Stimulated activated CD4-positive, alpha-beta T cell treated with anti-CD3 and anti-CD28 coated beads, TNF-alpha, amount 100 ng/mL, for 24 hours (primary cell): ENCODE measurements at places on chromosomes 6 and 20.

DNA sequence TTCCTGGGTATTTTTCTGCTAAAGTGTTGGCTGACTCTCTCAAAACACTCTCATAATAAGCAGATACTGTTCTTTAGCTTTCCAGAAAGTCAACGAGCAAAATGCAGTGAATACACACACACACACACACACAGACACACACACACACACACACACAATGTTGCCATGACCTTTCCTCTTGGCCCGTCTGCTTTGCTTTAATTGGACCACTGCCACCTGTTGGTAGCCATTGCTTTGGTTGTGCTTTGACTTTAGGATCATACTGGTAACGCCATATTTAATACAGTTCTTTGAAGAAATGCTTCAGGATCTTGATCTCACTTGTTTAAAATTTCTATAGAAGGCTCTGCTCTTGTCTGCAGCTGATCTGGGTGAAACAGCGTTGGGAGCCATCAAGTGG, 4.4 kb downstream of the FIG4 start:
- DNase-seq = no peak

DNA sequence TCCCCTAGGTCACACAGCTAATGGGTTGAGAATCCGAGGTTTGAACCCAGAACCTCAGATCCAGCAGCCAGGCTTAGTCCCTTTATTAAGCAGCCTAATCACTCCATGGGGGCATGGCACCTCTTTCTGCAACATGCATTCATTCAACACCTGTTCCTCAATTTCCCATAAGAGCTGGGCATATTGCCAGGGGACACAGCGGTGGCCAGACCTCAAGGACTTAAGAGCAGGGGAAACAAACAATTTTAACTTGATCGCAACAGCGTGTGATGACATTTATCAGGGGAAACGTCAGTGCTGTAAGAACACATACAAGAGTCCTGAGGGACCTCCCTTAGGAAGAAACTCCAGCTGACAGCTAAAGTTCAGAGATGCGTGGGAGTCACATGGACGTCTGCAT, 267.4 kb upstream of the CDH4 start:
- DNase-seq = no peak

DNA sequence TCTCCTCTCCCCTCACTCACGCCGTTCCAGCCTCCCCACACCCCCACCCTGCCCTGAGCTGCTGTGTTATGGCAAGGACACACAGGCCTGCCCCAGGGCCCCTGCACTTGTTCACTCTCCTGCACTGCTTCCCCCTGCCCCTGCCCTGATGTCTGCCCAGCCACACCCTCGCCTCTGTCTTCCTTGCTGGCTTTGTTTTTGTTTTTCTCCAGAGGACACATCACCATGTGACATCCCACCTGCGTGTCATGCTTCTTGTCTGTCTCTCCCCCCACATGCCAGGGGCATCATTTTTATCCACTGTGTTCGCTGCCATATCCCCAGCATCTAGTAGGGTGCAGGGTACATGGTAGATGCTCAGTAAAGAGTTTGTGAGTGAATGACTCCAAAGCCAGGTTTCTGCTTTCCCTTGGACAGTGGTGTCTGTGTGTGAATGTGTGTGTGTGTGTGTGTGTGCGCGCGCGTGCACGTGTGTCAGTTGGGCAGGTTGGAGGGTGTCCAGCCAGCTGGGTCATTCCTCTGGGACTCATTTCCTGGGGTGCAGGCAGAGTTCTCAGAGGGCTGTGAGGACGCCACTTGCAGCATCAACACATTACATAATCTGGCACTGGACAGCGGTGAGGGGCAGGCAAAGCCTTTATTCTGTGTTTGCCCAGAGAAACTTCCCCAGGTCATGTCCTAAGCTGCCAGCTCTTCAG, 60.6 kb downstream of the STK35 start:
- no peak for DNase-seq

GRCh38 chr6:5082487-5083306, 2.4 kb upstream of the PPP1R3G start:
- DNase-seq = no peak

GRCh38 chr6:150566486-150566885, 33.2 kb upstream of the PLEKHG1 start:
- no peak for DNase-seq

DNA sequence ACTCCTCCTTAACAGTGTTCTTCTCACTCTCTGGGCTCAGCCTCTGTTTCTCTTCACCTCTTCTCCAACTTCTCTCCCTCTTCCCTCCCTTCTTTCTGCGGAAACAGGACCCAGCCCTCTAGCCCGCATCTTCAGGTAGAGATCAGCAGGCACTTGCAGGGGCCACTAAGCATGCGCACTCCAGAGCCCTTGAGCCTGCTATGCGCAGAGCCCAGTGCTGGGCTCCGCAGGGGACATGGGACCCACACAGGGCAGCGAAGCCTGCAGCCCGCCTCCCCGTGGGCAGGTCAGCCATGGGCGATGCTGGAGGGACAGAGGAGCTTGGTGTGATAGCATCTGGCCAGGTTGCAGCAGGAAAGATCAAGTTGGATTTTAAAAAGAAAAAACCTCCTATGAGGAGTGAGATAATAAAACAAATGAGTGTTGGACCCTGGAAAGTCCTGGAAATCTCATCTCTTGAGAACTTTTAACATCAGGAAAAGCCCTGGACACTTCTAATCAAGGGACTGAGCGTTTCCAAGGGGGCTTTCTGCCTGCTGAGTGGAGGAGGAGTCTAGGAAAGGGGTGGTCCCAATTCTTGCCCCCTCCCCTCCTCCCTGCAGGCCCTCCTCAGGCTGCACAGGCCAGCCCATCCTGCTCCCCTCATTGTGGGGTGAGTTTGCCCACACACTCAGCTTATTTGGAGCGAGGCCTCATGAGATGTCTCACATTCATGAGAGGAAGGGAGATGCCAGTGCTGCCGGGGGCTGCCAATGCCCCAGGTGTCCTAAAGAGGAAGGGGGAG, 71.9 kb downstream of the MDGA1 start:
- DNase-seq = no peak

GRCh38 chr6:140208286-140208685, 833.8 kb upstream of the CITED2 start:
- no peak for DNase-seq

GRCh38 chr6:170038251-170038650, 252.6 kb downstream of the DLL1 start:
- no peak for DNase-seq

GRCh38 chr6:33985947-33986346, 159.9 kb downstream of the GRM4 start:
- DNase-seq = no peak

DNA sequence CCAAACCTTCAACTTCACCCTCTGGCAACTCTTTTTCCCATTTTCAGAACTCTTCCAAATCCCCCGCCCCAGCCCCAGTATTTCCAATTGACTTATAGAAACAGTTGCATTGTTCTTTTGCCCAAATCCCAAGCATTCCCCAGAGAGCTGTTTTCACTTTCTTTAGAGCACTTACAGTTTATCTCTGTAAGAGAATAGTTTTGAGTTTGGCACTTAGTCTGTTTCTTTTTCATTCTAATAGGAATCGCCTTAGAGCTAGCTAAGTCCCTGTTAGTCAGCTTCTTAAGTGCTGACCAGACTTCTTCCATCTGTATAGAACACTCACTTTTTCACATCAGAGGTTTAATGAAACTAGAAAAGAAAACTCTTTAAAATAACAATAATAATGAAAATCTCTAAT, 374.2 kb upstream of the FLRT3 start:
- DNase-seq = no peak

GRCh38 chr6:137832110-137832509, 34.9 kb upstream of the TNFAIP3 start:
- no peak for DNase-seq

GRCh38 chr6:166955865-166956443, 396 bp downstream of the RNASET2 start:
- no peak for DNase-seq

DNA sequence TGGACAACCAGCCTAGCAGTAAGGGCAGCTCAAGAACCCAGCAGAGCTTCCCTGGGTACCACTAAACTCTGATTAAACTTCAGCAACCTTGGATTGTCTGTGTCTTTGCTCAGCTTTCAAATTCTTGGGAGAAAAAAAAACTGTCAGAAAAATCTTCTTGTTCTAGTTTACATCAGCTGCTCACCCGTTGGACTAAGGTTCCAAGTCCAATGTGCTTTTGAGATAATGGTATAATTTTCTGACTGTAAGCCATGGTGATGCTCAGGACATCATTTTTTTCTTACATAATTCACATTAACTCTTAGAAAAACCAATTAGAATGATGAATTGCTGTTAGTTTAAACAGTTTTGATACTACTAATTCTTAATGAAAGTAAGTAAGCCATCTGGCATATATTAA, 145.8 kb downstream of the COL9A1 start:
- no peak for DNase-seq

- no peak for DNase-seq
Measured at GRCh38 chr6:154430481-154430919, 73.9 kb upstream of the IPCEF1 start.

GRCh38 chr6:159844737-159845645, 44.9 kb downstream of the PNLDC1 start:
- no peak for DNase-seq

GRCh38 chr6:80519811-80520594, 413.5 kb downstream of the BCKDHB start:
- DNase-seq = no peak

DNA sequence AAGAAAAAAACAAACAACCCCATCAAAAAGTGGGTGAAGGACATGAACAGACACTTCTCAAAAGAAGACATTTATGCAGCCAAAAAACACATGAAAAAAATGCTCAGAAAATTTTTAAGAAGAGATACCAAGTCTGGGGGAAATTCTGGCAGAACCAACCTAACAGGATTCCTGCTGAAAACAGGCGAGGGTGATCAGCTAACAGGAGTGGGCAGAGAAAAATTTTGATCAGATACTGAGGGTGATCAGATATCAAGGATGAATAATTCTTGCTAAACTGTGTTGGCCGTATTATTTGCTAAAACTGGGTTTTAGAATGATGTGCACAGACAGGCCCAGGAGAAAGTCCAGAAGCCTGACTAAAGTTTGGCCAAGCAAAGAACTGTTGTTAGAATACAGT, 557.3 kb downstream of the CD109 start:
- DNase-seq = no peak

DNA sequence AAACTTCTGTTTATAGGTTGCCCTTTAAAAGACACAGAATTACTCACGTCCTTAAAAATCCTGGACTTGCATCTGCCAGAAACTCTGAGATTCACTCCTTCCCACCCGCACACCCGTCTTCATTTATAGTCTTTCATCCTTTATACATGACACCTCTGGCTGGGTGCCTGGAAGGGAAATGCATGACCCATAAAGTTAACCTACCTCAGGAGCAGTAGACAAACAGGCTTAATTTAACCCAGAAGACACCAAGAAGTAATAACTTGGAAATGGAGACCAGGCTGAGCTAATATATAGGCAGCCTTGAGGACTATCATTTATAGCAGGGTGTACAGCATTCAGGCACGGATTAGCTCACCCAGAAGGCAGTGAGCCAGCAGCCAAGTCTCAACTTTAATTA, 429.0 kb upstream of the NRSN1 start:
- DNase-seq = no peak

DNA sequence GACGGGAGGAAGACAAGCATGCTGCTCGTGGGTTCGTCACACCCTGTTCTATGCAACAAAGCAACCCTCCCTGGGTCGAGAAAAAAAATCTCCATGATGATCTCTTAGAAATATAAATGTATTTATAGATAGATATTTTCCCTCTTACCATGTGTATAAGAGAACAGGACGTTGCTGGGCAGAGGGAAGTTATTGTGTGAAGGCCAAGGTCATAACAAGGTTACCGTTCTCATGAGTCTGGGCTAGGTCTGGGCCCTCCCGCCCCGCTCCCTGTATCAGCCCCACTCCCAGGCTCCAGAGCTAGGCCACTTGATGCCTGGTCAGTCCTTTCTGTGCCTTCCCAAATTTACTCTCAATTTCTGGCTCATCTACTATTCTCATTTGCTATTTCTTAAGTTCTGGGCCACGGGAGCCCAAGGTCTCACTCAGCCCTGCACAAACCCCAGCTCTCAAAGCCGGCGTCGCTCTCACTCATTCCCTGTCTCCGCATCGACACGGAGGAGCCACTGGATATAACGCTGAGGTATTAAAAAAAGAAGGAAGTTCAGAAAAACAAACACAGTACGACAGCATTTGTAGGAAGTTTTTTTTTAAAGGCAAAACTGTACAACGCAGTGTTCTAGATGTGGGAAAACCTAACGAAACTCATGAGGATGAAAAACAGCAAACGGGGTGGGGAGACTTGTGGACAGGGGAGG, 96.8 kb downstream of the PSMG4 start:
- DNase-seq = no peak

GRCh38 chr6:166514196-166514595, 72.3 kb downstream of the RAMACL start:
- DNase-seq = no peak

DNA sequence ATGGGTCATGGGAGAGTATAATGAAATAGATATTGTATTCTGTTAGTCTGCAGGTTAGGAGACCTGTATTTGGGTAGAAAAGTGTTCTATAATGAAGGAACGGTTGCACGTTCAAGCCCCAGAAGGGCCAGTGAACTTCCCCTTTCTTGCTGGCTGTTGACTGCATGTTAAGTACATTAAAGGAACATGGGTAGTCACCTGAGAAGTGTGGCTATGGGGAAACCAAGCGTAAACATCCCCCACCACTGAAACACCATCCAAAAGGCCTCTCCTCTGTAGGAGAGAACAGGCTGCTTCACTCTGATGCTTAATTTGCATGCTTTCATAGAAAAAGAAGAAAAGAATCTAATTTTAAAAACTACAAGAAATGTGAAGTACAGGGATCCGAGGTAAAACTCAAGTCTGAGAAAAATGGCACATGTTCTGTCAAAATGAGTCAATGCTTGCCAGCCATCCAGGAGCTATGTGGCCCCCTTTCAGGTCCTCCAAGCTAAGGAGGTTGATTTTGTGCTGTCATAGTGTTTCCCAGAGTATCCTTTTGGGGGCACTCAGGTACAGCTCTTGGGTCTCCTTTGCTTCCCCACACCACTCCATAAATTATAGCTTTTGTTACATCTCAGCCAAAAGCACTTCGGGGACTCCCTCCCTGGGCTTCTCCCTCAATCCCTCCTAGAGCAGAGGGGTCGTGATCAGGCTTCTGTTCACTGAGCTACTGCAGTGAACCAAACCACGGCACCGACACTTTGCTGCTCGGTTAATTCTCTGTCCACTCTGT, 283.7 kb upstream of the AGPAT4 start:
- DNase-seq = no peak

DNA sequence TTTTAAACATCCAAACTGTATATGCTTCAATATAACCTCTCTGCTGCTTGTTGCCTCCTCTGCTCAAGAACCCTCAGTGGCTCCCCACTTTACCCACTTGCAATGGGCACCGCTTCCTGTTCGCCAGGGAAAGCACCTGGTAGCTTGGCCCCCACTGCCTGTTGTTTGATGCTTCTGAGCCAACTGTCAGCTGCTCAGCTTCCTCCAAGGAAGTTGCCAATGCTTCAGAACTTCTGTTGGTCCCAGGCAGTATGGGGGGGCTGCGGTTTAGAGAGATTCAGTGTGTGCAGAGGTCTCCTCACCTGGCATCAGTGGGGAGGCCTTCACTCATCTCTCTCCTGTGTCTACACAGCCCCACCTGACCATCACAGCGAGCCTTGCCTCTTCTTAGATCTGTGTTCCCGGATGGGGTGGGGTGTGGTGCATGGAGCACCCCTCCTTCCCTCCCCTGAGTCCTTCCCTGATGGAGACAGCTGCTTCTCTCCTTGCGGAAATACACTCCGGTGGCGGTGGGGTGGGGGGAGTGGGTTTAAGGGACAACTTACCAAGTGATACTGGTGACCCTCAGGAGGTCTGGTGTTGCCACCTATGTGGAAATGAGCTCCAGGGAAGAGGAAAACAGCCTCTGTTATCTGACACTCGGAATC, 308.1 kb downstream of the CDH26 start:
- no peak for DNase-seq
